ENCODE measurements at places on chromosomes 16 and 17.

GRCh38 chr17:2925011-2925410 lies 128.8 kb downstream of the RAP1GAP2 start:
- peak; percentile 42 for DNase-seq

GRCh38 chr16:86725401-86725800 lies 147.1 kb downstream of the FOXL1 start:
- DNase-seq, result peak; percentile 83

DNA sequence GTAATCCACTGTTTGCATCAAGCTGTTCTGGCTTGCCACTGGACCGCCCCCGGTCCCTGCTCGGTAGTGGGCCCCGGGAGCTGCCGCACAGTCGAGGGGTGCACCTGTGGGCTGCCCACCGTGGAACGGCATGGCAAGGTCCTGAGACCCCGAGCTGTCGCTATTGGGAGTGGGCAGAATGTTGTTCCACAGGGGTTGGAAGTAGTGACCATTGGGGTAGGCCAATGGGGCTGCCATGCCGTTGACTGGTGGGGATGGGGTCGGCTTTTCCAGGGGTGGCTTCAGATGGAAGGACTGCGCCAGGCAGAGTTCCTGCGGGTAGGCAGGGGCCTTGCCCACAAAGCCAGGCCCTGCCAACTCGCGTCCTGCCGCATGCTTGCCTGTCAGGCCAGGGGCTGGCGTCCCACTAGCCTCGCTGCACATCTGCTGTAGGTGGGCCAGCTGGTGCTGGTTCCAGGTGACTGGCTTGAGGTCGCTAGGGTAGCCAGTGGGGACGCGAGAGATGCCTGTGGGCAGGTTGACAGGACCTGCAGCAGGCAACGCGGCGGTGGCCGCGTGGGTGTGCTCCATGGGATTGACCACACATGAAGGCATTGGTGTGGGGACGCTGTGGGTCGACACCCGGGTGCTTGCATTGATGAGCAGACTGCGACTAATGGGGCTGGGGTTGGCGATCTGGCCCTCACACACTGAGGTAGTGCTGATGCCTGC lies 14.8 kb downstream of the TRAF4 start:
- no peak for DNase-seq

DNA sequence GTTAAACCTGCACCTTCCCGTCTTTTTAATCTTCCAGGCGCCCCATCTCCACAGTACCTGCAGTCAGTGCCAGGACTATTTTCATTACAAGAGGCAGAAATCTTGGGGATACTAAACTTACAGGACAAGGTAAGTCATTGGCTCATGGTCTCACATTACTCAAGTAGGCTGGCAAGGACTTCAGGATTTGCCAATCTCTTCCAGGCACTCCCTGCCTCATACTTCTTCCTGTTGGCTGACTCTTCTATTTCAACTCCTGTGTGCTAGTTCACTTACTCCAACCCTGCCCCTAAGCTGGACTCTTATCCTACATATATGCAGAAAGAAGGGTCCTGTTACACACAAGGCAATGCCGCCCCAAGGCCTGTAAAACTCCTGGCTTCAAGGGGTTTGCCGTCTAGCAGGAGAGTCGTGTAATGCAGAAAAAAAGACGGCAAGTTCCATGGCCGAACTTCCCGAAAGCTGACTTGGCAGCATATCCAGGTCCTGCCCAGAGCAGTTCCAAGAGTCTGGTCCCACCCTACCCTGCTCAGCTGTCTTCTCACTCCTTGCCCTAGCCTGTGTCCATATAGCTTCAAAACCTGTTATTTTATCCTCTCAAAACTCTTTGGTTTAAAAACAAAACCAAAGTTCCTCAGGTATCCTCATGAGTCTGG lies 14.8 kb downstream of the ERN1 start:
- peak; percentile 56 for DNase-seq

GRCh38 chr17:72349011-72349410 lies 228.2 kb downstream of the SOX9 start:
- no peak for DNase-seq

DNA sequence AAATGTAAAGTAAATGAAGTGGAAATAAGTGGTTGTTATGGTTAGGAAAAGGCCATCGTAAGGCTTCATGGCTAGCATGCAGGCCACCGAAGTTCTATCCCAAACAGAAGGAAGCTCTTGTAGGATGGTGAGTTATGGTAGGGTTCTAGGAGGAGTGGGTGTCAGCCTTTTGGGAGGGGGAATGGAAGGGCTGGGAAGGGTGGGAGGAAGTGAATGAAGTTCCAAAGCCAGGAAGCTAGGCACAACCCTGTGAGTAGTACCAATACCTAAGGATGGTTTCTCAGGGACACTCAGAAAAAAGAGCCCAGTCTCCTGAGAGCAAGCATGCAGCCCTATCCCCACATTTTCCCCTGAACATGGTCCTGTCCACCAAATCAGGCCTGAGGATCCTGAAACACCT lies 36.3 kb upstream of the CDRT4 start:
- no peak for DNase-seq

DNA sequence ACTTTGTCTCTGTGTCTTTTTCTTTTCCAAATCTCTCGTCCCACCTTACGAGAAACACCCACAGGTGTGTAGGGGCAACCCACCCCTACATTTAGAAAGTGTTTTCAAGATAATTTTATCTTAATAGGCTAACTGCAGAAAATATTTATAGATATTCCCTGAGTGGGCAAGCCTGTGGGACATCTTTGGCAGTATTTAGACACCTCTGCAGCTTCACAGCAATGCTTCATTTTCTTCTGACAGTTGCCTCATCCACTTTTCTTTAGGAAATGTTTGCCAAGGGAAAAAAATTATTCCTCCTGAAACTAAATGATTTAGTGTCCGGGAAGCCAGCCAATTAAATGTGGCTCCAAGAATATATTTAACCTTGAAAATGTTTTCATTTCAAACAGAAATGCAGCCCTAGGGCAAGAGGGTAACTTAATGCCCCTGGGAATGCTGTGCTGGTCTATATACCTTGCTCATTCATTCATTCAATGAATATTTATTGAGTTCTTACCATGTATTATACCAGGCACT lies 290.4 kb downstream of the ABCC12 start:
- no peak for DNase-seq

- DNase-seq, result peak; percentile 45
These were observed 195.2 kb downstream of the MAP2K6 start for GRCh38 chr17:69609473-69610305.

- DNase-seq, result no peak
These were observed 414.5 kb downstream of the SOX9 start for GRCh38 chr17:72535346-72535745.

- DNase-seq, result peak; percentile 70
These were observed 6.0 kb downstream of the SOX9 start for GRCh38 chr17:72126575-72127486.

DNA sequence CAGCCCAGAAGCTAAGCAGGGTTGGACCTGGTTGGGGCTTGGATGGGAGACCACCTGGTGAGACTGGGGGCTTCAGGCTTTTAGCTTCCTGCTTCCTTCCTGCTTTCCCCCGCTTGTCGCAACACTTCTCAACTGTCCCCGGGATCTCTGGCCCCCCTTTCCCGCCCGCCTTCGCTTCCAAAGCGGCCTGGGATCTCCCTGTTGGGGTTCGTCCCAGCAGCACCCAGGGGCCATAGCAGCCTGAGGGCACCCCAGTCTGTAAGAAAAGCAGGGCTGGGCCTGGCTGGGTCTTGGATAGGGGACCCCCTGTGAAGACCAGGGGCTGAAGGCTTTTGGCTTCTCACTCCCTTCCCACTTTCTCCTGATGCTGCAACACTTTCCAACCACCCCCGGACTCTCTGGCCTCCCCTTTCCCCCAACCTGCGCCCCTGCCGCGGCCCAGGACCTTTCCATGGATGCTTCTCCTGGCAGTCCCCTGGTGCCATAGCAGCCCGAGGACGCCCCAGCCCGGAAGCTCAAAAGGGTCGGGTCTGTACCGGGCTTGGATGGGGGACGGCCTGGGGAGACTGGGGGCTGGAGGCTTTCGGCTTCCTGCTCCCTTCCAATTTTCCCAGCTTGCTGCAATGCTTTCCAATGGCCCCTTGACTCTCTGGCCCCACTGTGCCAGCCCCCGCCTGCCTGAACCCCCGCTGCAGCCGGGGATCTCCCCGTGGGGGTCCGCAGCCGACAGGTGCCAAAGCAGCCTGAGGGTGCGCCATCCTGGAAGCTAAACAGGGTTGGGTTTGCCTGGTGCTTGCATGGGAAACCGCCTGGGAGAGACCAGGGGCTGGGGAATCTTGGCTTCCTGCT lies 2276.2 kb downstream of the TP53TG3F start:
- DNase-seq, result no peak

- peak; percentile 12 for DNase-seq
These were observed 27.1 kb downstream of the OGFOD1 start for GRCh38 chr16:56478281-56479049.

DNA sequence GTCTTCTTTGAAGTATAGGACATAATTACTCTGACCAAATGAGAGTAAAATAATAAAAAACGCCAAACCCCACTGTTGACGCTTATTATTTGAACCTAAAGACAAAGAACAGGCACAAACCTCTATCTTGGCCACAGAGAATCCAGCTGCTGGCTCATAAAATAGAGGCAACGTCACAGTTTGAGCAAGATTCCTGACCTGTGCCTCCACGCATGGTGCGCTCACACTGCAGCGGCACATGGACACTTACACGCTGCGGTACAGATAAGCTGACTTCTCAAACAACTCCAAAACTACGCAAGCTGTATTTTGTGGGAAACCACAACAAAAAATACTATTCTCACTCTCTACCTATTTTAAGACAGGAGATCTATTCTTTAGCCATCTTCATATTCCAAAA lies 38.8 kb upstream of the TRAP1 start:
- DNase-seq, result no peak

- no peak for DNase-seq
These were observed 39.4 kb downstream of the CAPNS2 start for GRCh38 chr16:55605754-55606336.
